Activated CD4-positive, alpha-beta T cell treated with anti-CD3 and anti-CD28 coated beads, Interleukin-2, amount 50 U/mL, for 24 hours (primary cell): ENCODE measurements at places on chromosomes 1 and 21.

DNA sequence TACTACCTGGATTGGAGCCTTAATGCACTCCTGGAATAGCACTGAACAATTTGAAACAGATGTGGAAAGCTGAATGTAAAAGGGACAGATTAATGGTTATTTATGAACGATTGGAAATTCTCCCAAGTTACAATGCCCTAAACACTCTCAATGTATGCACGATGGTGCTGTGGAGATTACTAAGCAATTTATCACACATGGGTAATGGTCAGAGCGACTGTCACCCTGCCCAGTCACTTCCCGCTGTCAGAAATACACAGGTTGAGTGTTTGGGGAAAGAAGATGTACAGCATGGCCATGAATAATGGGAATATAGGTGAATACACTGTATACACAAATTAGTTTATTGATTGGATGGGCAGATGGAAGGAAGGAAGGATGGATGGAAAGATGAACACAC lies 342.4 kb downstream of the VAV3 start:
- no peak for DNase-seq

- no peak for DNase-seq
These were observed 385.4 kb upstream of the VAMP3 start for GRCh38 chr1:7385471-7386225.

GRCh38 chr1:39919545-39919944 lies 17.8 kb upstream of the MYCL start:
- DNase-seq = peak; percentile 51

DNA sequence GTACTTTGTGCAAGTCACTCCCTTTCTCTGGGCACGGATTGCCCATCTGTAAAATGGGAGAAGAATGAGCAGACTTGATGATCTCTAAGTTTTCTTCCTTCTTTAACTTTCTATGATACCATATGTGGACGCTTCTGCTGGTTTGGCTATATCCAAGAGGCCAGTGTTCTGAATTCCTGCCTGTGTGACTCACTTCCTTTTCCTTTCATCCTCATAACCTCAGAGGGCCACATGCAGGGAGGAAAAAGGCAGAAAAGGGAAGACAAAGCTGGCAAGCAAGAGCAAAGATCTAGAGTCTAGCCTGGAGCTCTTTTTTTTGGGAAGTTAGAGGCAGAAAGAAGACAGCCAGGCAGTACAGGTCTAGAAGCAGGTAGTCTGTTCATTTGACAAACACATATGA lies 151.2 kb downstream of the OMA1 start:
- no peak for DNase-seq

GRCh38 chr1:86200901-86201300 lies 44.3 kb upstream of the COL24A1 start:
- DNase-seq = no peak

- DNase-seq = no peak
These were observed 3.4 kb upstream of the ETS2 start for GRCh38 chr21:38802050-38803026.

- no peak for DNase-seq
These were observed 198.9 kb downstream of the NTNG1 start for GRCh38 chr1:107339775-107340174.

- no peak for DNase-seq
These were observed 12.5 kb upstream of the SPATC1L start for GRCh38 chr21:46196733-46197132.

DNA sequence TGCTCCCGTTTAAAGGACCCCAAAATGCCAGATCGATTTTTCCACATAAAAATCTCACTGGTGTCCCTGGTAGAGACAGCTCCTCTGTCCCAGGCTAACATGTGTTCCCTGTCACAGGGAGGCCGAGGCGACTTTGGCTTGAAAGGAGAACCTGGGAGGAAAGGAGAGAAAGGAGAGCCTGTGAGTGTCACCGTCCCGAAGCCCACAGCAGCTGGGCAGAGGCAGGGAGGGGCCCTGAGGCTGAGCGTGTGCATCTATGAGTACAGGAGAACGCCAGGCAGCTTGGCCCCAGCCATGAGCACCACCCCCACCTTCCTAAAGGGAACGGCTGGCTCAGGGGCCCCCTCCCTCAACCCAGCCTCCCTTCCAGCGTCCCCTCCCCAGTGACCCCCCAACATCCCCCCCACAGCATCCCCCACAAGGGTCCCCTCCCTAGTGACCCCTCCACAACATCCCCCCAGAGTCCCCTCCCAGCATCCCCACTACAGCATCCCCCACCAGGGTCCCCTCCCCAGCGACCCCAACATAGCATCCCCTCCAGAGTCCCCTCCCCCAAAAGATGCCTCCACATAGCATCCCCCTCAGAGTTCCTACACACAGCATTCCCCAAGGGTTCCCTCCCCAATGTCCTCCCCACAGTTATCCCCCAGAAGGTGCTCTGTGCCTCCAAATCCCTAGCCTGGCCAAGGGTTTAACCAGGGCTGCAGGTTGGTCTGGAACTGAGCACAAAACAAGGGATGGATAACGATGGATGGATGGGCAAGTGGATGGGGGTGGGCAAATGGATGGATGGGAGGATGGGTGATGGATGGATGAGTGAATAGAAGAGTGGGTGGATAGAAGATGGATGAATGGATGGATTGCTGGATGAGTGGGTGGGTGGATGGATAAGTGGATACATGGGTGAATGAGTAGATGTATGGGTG lies 25.1 kb downstream of the COL6A2 start:
- no peak for DNase-seq

- no peak for DNase-seq
These were observed 52.1 kb downstream of the FMO4 start for GRCh38 chr1:171366085-171366484.

DNA sequence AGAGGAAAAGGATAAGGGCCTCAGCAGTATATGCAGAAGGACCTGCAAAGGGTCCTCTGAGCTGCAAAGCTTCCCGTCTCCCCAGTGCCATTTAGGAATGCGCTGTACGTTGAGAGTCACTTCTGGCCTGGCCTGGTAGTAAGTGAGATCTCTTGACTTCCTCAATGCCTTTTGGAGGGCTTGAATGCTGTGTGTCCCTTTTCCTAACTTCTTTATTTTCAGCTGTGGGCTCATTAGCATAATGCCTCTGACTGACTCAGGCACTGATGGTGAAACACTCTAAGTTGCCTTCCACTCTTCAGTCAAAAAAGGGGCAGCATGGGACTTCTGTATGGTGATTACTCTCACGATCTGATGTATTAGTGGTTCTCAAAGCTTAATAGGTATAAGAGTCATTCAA lies 49.9 kb downstream of the XCL1 start:
- no peak for DNase-seq

GRCh38 chr1:219460896-219461815 lies 151.7 kb downstream of the ZC3H11B start:
- DNase-seq = no peak

DNA sequence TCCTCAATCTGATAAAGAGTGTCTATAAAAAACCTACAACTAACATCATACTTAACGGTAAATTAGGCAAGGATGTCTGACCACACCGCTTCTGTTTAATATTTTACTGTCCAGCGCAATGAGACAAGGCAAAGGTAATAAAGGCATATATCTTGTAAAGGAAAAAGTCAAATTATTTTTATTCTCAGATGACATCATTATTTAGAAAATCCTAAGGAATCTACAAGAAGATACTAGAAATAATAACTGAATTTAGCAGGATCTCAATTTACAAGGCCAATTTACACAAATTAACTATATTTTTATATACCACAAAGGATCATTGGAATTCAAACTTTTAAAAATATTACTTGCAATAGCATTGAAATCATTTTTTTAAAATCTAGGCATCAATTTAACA lies 29.4 kb downstream of the GJA4 start:
- no peak for DNase-seq

GRCh38 chr1:10648689-10649516 lies 147.5 kb downstream of the CASZ1 start:
- no peak for DNase-seq

- DNase-seq = no peak
These were observed 15.6 kb upstream of the DMBX1 start for GRCh38 chr1:46473991-46474390.

- no peak for DNase-seq
These were observed 1.5 kb downstream of the SLAMF8 start for GRCh38 chr1:159828176-159828575.

DNA sequence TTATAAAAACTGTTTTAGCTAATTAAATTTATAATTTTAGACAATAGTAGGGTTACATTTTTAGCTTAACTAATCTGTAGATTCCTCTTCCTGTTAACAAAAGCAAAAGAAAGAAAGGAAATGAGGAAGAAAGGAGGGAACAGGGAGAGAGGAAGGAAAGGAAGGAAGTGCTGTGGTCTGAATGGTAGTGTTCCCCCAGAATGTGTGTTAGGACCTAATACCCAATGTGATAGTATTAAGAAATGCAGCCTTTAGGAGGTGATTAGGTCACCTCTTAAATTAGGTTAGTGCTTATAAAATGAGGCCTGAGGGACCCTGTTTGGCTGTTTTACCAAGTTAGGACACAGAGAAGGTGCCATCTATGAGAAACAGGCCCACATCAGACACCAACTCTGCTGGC lies 136.9 kb upstream of the SAMSN1 start:
- DNase-seq = no peak

GRCh38 chr1:173097001-173097400 lies 46.3 kb upstream of the TNFSF18 start:
- no peak for DNase-seq

GRCh38 chr1:86191958-86192357 lies 35.4 kb upstream of the COL24A1 start:
- no peak for DNase-seq

DNA sequence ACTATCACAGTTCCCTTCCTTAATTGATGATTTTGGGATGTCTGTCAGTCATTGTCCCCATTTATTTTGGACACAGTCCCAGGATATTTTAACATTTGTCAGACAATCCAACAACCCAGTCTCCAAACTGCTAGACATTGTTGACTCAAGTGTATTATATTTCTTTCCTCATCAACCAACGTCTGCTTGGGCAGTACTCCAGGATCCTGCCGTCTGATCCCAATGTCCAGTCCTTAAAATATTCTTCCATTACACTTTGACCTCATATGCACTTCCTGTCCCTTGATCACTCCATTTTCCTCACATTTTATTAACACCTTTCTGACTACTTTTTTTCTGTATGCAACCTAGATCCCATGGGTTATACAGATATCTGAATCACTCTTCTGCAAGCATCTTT lies 39.8 kb upstream of the KIAA0040 start:
- DNase-seq = no peak

DNA sequence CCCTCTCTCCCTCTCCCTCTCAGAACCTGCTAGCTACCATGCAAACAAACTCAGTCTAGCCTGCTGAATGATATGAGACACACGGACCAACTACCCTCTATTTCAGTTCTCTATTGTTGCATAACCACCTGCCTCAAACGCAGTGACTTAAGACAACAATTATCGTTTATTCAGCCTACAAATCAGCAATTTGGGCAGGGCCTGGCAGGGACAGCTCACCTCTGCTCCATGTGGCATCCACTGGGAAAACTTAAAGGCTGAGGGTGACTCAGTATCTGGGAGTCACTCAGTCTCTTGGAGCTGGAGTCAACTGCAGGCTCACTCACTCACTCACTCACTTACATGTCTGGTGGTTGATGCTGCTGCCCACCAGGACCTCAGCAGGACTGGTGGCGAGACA lies 121.3 kb downstream of the SEC16B start:
- DNase-seq = no peak

GRCh38 chr1:6546326-6546725 lies 8.0 kb downstream of the NOL9 start:
- DNase-seq = no peak

- DNase-seq = no peak
These were observed 35.4 kb upstream of the HEATR1 start for GRCh38 chr1:236639686-236640085.

GRCh38 chr1:156295391-156295947 lies at the start of gene GLMP:
TSS of gene GLMP (minus strand) at chr1:156295679. CDS start at chr1:156295645, 34 bp downstream.
- peak; percentile 38 for DNase-seq

DNA sequence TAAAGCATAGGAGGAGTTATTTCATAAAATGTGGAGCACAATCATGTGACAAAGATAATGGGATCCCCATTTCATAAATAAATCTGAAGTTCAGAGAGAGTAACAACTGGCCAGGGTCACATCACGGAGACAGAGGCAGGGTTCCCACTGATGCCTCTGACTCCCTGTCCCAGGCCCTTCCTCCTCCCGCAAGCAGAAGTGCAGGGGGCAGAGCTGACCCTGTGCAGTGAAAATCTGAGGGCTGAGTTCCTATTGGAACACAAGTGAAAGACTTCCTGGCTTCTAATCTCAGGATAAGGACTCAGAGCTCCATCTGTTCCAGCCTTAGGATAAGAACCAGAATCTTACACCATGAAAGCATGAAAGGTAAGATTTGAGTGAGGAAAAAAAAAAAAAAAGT lies 22.0 kb downstream of the SELL start:
- no peak for DNase-seq

DNA sequence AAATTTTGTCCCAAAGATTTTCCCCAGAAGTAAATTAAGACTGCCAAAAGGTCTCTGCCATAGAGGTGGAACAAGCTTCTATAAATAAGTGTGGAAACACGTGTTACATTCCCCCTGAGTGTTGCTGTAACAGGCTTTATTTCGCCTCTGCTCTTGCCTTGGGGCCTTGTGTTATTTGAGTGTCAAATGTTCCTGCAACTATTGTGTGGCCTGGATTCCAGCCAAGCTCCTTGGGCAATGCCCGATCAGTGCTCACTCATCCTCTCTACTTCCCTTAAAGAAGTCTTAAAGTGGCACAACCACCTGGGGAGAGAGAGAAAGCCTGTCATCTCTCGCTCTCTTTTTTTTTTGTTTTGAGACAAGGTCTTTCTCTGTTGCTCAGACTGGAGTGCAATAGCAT lies 156.7 kb downstream of the NR5A2 start:
- no peak for DNase-seq

GRCh38 chr1:185193756-185194155 lies 36.8 kb downstream of the SWT1 start:
- DNase-seq = no peak

GRCh38 chr1:86396498-86396890 lies 371 bp upstream of the ODF2L start:
- no peak for DNase-seq

DNA sequence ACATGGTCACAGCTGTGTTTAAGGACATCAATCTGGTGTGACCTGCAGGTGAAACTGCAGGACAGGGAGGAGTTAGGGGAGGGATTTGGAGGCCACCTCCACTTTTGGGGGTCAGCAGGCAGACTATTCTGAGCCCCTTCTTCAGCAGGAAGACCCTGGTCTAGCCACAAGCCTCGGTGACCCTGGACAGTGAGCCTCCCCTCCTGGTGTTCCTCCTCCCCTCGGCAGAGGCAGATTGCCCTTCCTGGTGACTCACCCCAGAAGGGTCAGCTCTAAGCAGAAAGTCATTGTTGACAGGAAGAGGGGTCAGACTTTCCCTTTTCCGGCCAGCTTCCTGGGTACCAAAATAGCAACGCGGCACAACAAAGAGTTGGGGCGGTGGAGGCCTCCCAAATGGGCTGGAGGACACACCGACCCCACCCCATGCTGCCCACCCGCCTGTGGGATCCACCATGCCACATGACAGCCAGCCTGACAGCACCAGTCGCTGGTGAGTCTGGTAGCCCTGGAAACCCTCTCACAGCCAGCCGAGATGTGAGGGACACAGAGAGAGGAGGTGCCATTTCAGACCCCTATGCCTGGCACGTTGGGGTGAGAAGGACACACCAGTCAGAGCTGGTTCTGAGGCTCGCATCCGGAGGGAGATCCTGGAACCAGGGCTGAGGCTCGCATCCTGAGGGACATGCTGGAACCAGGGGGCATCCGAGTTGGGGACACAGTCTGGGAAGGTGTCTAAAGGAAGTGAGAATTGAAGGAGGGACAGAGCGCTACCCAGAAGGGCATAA lies 14.7 kb upstream of the CSF1 start:
- DNase-seq = no peak
